ENCODE measurements at places on chromosomes 11 and 22. TPM values are rescaled to one million over a fixed set of nuclear protein-coding genes. Genes with fewer than 3 reads are reported as not detected.

The MMP12 gene
- 1.7 TPM for total RNA-seq

- H3K27me3 ChIP-seq: no peaks in the 10 kb centered on the region
- H3K4me1 ChIP-seq: no peaks in the 10 kb centered on the region
- H3K36me3 ChIP-seq: peaks cover 39% of the 10 kb centered on the region
- no peak for DNase-seq
- H3K27ac ChIP-seq: no peak overlapping the region
These were observed 10.8 kb upstream of the TECTA start for GRCh38 chr11:121090145-121090721.

DNA sequence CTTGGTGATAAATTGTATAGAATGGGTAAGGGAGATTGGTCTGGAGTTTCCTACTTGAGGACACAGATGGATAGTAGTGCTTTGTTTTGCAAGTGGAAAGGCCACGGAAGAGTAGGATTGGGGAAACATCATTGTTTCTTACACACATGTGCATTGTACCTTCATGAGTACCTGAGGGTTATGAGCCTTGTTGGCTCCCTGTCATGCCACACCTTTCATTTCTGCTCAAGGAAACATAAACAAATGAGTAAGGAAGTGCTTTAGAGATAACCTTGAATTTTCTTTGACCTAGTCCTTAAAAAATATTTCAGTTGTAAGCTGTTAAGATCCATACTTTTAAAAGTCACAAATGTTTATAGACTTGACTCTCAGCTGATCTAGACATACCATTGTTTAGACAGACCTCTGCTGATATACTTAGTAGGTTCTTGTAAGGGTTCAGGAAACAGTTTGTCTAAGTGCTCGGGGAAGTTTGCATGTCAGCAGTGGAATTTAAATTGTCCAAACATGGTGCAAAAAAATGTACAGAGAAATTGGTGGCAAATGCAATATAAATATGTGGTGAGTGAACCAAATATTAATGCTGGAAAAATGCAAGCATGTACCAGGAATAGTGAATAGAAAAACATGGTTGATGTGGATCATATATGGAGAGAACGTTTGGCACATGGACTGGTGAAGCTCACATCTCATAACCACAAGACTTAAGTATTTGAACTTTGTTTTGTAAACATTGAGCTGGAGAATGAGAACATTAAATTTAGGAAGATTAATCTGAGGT lies 40.9 kb downstream of the GAS2 start:
- no peaks in the 10 kb centered on the region for H3K27me3 ChIP-seq
- H3K4me3 ChIP-seq: no peak overlapping the region
- H3K27ac ChIP-seq: no peak overlapping the region
- no peak for DNase-seq

DNA sequence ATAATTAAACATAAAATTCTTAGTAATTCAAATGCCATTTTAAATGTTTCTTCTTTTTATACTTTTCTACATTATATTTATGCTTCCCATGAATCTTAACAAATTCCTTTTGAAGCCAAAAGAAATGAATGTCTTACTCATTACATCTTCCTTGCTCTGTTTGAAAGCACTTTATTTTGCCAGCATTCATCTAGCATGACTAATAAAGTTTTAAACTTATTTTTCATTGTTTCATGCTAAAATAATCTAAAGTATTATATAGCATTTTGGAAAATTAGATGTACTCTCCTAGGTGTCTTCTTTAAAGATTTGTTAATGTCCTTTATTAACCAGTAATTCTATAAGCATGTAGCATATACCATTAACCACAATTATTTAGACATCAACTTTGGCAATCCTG lies 9.7 kb upstream of the PIWIL4 start:
- no peak overlapping the region for H3K4me3 ChIP-seq
- H3K4me1 ChIP-seq: peaks cover 4% of the 10 kb centered on the region
- no peak overlapping the region for H3K27ac ChIP-seq
- H3K36me3 ChIP-seq: no peaks in the 10 kb centered on the region
- H3K27me3 ChIP-seq: no peaks in the 10 kb centered on the region

GRCh38 chr11:92302770-92303169 lies 78.2 kb downstream of the FAT3 start:
- DNase-seq: no peak
- no peaks in the 10 kb centered on the region for H3K4me1 ChIP-seq
- H3K4me3 ChIP-seq: no peak overlapping the region
- H3K27me3 ChIP-seq: no peaks in the 10 kb centered on the region

GRCh38 chr22:50118129-50118528 lies 28.3 kb downstream of the MOV10L1 start:
- no peaks in the 10 kb centered on the region for H3K27me3 ChIP-seq
- H3K4me1 ChIP-seq: peaks cover under 1% of the 10 kb centered on the region
- no peak overlapping the region for H3K4me3 ChIP-seq
- DNase-seq: no peak
- H3K36me3 ChIP-seq: no peaks in the 10 kb centered on the region
- H3K27ac ChIP-seq: no peak overlapping the region

- no peaks in the 10 kb centered on the region for H3K4me1 ChIP-seq
- H3K36me3 ChIP-seq: no peaks in the 10 kb centered on the region
- no peak overlapping the region for H3K27ac ChIP-seq
- DNase-seq: peak; percentile 59
These were observed 243.3 kb upstream of the B3GAT1 start for GRCh38 chr11:134655189-134655989.

Data from spleen (tissue), 13 donors.